ENCODE measurements at places on chromosomes 12 and 14.

DNA sequence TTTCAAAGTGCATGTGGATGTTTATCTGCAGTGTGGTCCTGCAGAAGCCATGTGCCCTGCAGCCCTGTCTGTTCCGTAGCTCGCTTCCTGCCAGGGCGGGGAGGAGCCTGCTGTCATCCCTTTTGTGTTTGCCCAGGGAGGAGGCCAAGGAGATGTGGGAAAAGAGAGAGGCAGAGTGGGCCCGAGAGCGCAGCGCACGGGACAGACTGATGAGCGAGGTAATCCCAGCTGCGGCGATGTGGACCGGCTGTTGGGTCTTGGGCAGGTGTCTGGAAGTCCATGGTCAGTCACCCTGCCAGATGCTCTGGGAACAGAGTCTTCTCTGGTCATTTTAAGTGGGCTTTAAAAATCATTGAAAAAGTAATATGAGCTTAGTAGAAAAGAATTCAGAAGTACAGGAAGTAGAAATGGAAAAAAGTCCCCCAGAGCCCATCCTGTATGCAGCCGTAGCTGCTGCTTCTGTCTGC lies 12.8 kb downstream of the TCHP start:
- DNase-seq, result no peak

GRCh38 chr14:54488318-54488645 lies 498 bp downstream of the GMFB start:
- DNase-seq, result no peak

DNA sequence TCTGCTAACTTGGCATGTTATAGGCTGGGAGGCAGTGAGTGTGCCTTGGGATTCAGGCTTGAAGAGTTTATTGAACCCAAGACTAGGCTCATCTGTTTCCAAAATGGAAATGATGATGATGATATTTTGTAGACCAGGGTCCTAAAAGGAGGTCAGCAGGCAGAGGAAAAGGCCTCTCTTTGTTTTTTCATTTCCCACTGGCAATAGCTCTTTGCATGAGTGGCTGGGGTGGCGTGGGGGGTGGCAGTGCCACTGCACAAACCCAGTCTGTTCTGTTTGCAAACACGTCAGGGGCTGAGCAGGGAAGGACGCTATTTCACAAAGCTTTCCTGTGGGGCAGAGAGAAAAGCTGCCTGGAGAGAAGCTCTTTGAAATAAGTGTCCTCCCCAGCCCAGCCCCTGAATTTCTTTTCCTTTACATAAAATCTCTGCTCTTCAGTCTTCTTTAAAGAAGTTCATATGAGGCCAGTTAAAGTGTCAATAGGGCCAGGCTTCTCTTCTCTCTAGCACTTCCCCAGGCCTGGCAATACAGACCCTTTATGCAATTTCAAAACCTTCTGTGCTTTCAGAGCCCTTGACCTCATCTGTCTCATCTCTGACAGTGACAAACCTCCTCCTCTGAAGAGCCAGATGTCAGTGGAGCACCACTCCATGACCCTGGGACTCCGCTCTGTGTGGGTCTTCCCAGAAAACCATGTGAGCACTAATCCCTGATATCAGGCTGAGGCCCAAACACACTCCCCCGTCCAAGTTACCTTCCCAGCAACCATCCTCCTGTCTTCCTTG lies 72.8 kb downstream of the ZNF664 start:
- DNase-seq, result no peak

GRCh38 chr12:39846971-39847650 lies 227.5 kb upstream of the ABCD2 start:
- DNase-seq, result no peak

GRCh38 chr12:59632408-59632807 lies 36.6 kb downstream of the SLC16A7 start:
- DNase-seq, result no peak

GRCh38 chr12:113438523-113439300 lies 16.5 kb downstream of the SDSL start:
- DNase-seq, result no peak

GRCh38 chr14:63475761-63476160 lies 67.4 kb downstream of the PPP2R5E start:
- no peak for DNase-seq

DNA sequence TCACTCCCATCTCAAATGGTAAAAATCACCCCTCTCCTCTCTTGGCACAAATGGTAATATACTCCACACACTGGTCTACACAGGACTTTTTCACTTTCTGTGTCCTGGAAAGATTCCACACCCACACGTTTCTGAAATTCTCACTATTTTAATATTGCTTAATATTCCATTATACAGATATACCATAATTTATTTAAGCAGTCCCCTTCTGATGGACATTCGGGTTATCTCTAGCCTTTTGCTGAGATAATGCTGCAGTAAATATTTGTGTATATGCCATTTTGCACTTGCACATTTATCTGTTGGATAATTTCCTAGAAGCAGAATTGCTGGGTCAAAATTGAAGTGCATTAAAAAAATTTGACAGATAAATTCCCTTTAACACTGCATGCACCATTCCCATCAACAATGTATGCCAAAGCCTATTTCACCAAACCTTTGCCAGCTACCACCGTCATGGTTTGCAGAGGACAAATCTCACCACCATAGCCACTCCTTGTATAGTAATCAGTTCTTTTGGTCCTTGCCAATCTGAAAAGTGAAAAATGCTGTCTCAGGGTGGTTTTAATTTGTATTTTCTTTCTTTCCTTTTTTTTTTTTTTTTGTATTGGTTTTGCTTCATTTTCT lies 15.5 kb upstream of the COL2A1 start:
- no peak for DNase-seq

GRCh38 chr12:19515179-19515578 lies 75.9 kb downstream of the AEBP2 start:
- no peak for DNase-seq

- no peak for DNase-seq
Observed at GRCh38 chr14:88562532-88562830, 356 bp upstream of the ZC3H14 start.

DNA sequence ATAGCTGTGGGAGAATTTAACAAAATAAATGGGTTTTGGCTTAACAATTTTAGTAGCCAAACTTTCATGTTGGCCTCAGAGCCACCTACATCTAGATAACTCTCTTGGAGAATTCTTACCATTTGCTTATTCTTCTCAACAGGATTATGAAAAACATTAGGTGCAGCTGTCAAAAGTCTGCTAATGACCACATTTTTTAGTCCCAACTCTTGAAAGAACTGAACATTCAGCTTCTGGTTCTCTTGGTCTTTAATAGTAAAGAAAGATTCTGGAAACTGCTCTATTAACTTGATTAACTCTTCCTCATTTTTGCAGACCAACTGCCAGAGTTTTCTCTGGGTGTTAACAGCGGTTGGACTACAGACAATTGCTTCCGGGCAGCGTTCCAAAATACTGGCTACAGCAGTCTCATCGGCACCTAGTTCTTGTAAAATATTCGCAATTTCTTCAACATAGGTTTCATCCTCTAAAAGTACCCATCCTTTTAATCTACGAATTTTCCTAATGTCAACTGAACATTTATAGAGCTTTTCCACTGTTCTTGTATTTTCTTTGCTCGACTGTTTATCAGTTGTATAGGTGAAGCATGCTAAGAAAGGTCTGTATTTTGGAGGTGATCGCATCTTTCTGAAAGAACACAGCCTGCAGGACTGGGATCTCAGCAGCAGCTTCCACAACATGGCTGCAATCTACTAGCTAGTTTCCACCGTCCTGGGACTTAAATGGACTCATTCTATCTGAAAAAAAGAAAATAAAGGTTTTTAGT lies 8.7 kb downstream of the MTERF2 start:
- DNase-seq, result peak; percentile 84

GRCh38 chr14:85363358-85363757 lies 166.6 kb upstream of the FLRT2 start:
- DNase-seq, result no peak

DNA sequence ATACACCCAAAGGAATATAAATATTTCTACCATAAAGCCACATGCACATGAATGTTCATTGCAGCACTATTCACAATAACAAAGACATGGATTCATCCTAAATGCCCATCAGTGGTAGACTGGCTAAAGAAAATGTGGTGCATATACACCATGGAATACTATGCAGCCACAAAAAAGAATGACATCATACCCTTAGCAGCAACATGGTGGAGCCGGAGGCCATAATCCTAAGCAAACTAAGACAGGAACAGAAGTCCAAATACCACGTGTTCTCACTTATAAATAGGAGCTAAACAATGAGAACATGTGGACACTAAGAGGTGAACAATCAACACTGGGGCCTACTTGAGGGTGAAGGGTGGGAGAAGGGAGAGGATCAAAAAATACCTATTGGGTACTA lies 198.5 kb downstream of the BMP4 start:
- DNase-seq, result no peak

GRCh38 chr12:119341020-119341419 lies 6.5 kb downstream of the CCDC60 start:
- no peak for DNase-seq

DNA sequence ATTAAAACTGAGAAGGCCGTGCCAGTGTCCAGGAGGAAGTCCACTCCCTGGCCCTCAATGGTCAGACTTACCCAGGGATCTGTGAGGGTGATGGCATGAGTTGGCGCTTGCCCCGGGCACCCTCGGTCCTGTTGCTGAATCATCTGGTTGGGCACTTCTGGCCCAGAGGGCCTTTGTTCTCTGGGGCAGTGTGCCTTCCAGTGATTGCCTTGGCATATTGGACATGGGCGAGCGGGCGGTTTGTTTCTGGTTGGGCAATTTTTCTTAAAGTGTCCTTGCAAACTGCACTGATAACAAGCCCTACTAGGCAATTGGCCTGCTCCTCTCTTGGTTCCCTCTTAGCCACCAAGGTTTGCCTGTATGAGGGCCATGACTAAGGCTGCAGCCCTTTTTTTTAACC lies 69.5 kb upstream of the ZDHHC17 start:
- no peak for DNase-seq

DNA sequence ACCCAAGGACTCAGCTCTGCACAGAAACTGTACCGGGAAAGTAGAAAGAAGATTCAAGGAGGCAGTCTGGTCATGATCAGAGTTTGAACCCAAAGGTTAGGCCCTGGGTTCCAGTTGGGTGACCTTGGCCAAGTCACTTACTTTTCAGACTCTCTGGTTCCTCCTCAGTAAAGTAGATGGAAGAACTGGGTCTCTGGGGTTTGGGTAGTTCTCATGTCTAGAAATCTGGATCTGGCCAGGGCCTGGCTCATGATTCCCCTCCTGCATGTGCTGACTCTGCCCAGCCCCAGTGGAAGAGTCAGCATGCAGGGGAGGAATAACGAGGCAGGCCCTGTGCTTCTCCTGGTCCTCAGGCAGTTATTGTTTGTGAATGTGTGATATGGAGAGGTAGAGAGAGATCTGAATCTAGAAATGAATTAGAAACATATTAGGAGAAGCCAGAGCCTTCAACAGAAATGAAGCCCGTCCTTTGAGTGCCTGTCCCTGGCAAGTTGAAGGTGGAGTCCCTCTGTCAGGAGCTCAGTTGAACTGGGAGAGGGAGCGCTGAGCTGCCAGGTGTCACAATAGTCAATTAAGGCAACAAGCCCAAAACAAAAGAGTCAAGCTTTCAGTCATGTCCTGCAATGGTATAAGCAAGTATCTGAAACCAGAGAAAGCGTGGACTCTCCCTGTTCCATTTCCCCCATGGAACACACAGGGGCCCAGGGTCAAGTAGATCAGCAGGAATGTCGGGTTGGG lies 131.3 kb upstream of the HIF1A start:
- DNase-seq, result no peak

GRCh38 chr14:68575426-68575825 lies 217.4 kb downstream of the ZFP36L1 start:
- no peak for DNase-seq

GRCh38 chr12:66103016-66103913 lies 27.3 kb downstream of the LLPH start:
- no peak for DNase-seq

- peak; percentile 7 for DNase-seq
Observed at GRCh38 chr14:59869381-59870255, 958 bp downstream of the RTN1 start.

DNA sequence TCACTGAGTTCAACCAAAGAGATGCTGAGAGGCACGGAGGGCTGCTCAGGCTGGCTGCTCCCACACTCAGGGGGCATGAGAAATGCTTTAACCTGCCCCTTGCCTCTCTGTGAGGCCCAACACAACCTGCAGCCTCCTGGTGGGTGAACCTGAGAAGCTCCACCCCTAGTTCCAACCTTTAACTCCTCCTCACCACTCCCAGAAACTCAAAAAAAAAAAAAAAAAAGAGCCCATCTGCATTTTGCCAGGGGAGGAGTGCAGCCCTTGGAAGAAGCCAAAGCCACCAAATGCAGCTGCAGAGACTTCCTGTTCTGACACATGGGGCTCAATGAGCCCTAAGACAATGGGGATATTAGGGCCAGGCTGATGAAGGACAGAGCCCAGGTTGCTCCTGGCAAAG lies 8.9 kb downstream of the KRT4 start:
- DNase-seq, result no peak

GRCh38 chr14:92679246-92679645 lies 69.2 kb downstream of the LGMN start:
- no peak for DNase-seq

- DNase-seq, result no peak
Observed at GRCh38 chr14:58731465-58732293, 93.9 kb downstream of the DACT1 start.

DNA sequence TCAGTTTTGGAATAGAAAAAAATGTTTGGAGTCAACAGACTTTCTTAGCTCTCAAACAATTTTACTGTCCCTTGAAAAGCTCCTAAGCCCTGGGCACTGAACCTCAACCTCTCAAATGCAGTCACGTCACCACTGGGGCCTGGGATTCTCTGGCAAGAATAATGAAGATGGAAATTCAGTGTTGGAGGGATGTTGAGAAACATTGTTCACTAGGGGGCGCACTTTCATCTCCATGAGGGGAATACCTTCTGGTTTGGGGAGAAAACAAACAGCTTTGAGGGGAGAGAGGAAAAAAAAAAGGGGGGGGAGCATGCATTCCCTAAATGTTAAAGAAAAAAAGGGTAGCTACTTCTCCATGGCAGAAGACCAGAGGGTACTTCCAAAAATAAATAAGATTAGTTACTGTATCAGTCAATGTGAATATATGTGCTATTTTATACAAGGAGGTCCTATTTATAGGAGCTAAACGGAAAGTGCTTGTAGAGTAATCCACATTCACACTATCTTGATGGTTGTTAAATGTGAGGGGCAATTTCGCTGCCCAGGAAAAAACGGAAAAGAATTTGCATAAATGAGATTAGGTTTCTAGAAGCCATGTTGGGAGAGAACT lies 5.8 kb upstream of the TBPL2 start:
- DNase-seq, result peak; percentile 79

GRCh38 chr12:112353393-112353792 lies 28.8 kb downstream of the HECTD4 start:
- no peak for DNase-seq

DNA sequence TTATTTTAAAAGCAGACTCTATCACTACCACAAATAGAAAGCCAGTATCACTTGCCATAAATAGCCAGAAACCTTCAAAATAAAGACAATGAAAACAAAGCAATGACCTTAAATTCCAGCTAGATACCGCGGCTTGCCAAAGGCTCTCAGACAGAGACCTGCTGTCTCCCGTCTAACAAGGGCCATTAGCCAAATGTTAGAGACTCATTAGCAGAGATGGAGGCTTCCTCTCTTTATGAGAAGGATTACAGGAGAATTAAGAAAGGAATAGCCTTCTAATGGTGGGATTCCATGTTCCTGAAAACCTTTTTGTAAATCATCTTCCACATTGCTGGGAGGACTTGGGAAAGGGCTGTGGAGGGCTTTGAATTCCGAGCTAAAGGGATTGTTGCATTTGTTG lies 206.7 kb downstream of the AACS start:
- no peak for DNase-seq

Data from COR-L47 (cell line).